ENCODE measurements at places on chromosomes 4 and X.

- no peak for DNase-seq
Observed at GRCh38 chr4:69832326-69833030, 27.5 kb downstream of the SULT1E1 start.

DNA sequence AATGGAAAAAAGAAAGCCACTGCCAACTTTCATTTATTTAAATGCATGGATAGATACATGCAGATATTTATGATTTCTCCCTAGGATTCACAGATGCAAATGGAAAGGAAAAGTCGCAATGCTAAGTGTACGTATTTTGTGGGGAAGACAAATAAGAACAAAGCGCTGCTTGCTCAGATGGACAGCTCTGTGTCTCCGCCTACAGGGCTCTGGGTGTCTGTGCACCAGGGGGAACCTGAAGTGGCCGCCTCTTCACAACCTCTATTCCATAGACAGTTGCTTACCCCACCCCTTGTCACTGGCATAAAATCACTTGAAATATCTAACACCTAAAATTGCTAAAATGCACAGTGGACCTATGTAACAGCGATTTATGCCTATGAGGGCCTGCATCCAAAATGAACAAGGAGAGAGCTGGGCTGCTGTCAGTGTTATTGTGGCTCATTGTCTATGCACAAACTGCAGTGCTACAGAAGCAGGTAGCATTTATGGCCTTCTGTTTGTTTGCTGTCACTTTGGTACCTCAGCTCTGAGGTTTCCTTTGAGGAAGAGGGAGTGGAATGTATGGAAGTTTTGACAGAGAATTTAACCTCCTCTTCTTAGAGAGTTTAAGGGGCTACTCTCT is 58.6 kb upstream of the PAGE1 start:
- no peak for DNase-seq

GRCh38 chr4:150385606-150386005 is 196.3 kb upstream of the MAB21L2 start:
- DNase-seq, result no peak

DNA sequence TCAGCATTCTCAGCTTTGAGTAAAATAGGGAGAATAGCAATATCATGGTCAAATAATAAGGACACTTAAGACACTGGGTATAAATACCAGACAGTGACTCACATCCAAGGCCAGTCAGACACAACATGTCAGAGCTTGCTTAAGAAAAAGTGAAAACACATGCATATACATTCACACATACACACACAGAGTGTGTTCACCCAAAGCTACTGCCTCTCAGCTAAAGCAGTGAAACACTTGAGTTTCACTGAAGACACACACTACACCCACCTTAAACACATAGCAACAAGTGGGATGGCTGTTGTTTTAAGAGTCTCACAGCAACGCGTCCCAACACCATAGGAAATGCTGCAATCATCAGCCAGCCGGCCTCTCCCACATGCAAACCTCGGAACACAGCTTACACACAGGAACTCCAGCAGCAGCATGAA is 14.4 kb downstream of the SHROOM4 start:
- no peak for DNase-seq

DNA sequence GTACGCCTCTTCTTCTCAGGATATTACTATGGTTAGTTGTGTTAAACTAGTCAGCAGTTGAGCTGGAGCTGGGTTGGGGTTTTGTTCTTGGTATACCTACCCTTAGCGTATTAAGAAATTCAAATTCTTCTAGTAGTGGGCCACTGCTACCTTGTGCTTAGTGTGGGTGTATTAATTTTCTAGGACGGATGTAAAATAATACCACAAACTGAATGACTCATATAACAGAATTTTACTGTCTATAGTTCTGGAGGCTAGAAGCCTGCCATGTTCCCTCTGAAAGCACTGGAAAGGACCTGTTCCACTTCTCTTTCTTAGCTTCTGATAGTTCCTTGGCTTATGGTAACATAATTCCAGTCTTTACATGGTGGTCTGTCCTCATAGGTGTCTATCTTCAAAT is 1274.7 kb downstream of the ADGRL3 start:
- DNase-seq, result no peak
